GM06990 (cell line): ENCODE measurements at places on chromosomes 1 and 21.

DNA sequence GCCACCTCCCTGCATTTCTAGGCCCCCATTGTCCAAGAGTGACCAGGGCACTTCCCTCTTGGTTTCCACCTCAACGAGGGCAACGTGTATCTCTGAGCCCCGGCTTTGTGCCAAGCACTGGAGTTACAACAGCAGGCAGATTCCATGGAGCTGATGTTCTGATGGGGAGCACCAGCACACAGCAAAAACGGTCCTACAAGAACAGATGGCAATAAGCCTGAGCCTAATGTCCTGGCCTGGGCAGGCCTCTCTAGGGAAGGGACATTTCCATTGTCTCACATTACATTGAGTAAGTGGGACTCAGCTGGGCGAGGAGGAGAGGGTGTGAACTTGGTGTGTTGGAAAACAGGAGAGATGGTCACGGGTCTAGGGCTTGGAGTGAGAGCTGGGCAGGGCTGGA is 27.2 kb upstream of the NPPB start:
- no peak for DNase-seq

DNA sequence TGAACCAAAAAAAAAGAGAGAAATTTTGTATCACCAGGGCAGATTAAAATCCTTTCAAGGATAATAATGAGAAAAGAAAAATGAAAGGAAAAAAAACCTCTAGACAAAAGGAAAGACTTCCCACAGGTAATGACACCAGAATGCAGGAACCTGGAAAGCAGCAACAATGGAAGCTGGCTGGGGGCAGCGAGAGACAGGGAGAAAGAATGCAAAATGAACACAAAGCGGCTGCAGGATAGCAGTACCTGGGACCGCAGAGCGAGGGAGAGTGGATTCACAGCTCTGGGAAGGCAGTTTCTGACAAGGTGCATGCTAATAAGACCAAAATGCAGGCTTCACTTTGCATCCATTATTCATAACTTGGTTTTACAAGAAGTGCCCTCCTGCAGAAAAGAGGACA is 349.0 kb downstream of the SIPA1L2 start:
- DNase-seq = no peak

GRCh38 chr1:41322101-41322661 is 39.1 kb upstream of the FOXO6 start:
- DNase-seq = no peak

DNA sequence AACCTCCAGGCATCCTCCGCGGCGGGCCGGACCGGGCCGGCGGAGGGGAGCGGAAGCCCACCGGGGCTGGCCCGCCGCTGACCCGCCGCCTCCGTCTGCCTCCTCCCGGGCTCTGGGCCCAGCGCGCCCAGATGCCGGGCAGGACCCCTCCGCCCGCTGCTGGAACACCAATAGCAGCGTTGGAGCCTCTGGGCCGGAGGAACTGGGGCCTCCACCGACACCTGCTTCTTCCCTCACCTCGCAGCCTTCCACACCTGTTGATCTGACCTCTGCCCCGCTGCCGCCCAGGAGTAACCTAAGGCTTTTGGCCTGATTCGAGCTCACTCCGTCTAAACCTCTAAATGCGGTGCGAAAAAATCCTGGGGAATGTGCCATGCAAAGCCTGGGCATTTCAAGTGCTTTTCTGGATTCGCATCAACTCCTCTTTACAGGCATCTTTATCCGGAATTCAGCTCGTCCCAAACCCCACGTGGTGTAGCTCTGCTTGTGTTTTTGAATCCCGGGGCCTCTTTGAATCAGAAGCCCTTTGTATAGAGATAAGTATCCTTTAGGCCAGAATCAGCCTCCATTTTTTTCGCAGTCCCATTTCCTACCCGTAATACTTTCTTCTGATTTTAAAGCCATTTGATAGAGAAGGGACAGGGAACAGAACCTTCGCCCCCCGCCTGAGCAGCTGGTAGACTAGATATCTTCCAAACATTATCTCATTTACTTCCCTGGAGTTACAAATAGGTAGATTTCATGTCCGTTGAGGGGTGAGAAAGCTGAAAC is 680 bp upstream of the CNN3 start:
- no peak for DNase-seq

DNA sequence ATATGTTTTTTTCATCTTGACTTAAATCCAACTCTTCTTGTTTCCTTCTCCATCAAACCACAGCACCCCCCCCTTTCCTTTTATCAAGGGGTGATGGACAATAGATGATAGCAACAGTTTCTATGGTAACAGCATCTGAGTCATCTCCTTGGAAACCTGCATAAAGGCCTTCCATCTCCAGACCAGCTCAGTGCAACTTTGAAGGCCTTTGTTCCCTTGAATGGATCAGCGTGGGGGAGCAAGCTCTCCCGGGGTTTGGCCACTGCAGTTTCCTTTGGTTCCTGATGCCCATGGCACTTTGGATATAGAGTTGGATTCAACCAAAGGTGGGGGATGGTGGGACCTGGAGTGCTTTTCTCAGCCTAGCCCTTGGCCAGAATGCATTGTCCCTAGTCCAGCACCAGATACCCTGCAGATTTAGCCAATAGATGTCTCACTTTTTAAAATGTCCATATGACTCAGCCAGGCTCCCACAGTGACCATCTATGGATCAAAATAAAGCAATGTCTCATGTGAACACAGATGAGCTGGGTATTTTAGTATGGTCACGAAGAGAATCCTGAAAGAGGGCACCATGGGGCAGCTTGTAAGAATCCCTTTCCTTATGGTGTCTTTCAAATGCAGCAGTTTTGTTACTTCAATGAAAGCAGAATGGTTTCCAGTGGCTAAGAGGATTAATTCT is 127.7 kb downstream of the SPATA46 start:
- DNase-seq = no peak

DNA sequence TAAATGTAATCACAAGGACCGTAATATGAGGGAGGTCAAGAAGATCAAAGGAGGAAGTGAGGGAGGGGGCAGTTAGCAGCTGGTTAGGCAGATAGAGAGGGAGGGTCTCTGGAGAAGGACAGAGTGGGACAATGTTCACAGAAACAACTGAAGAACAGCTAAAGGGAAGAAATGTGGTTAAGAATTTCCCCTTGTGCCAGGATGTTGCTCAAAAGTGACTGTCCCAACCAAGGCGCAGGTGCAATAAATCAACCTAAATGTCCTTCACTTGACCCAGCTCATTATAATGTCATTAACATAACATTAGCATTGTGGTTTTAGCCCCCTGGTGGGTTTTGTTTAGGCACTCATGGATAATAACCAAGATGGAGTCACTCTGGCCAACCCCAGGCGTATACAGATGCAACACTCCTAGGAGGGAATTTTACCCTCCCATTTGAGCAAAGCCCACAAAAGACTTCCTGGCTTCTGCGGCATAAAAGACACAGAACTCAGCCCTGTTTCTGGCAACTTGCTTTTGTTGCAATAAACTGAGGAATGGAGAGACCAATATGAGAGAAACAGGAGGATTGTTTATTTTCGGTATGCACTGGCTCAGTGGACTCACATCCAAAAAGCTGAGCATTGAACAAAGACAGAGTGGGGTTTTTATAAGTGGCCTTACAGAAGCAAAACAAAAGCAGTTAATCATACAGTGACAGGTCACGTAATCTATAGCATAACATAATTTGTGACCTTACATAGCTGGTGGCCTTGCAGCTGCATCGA is 7.3 kb upstream of the CA6 start:
- DNase-seq = no peak
